ENCODE measurements at places on chromosomes 4 and X.

DNA sequence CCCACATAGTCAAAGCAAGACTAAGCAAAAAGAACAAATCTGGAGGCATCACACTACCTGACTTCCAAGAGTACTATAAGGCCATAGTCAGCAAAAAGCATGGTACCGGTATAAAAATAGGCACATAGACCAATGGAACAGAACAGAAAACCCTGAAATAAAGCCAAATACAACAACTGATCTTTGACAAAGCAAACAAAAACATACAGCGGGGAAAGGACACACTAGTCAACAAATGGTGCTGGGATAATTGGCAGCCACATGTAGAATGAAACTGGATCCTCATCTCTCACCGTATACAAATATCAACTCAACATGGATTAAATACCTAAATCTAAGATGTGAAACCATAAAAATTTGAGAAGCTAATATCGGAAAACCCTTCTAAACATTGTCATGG, 819.3 kb upstream of the FRG1 start:
- DNase-seq: no peak

DNA sequence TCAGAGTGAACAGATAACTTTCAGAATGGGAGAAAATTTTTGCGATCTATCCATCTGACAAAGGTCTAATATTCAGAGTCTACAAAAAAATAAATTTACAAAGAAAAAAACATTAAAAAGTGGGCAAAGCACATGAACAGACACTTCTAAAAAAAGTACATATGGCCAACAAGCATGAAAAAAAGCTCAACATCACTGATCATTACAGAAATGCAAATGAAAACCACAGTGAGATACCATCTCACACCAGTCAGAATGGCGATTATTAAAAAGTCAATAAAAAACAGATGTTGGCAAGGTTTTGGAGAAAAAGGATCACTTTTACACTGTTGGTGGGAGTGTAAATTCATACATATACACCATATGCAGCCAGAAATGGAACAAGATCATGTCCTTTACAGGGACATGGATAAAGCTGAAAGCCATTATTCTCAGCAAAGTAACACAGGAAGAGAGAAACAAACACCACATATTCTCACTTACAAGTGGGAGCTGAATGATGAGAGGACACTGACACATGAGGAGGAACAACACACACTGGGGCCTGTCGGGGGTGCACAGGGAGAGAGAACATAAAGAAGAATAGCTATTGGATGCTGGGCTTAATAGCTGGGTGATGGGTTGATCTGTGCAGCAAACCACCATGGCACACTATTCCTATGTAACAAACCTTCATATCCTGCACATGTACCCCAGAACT, 41.6 kb upstream of the ITM2A start:
- no peak for DNase-seq

DNA sequence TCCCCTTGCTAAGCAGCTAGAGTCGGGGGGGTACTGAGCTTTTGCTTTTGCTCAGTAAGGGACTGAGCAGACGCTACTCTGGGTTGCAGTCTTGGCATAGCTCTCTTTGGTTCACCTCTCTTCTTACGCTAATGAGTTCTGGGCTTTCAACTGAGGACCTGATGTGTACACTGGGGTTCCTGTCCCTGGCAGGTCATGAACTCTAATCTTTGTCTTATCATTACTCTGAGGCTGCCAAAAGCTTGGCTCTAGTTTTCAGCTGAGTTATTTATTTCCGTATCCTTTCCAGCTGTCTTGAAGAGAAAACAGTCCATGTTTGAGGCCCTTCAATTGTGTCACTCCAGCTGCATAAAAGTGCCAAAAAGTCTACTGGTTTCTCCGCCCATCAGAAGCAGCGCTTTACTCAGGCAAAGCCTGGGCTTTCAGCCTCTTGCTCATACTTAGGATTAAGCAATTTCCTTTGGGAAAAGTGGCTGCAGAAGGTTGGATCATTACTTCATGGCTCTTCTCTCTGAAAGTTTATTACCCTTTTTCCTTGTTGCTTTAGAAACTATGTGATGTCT, 121.0 kb upstream of the STOX2 start:
- no peak for DNase-seq

DNA sequence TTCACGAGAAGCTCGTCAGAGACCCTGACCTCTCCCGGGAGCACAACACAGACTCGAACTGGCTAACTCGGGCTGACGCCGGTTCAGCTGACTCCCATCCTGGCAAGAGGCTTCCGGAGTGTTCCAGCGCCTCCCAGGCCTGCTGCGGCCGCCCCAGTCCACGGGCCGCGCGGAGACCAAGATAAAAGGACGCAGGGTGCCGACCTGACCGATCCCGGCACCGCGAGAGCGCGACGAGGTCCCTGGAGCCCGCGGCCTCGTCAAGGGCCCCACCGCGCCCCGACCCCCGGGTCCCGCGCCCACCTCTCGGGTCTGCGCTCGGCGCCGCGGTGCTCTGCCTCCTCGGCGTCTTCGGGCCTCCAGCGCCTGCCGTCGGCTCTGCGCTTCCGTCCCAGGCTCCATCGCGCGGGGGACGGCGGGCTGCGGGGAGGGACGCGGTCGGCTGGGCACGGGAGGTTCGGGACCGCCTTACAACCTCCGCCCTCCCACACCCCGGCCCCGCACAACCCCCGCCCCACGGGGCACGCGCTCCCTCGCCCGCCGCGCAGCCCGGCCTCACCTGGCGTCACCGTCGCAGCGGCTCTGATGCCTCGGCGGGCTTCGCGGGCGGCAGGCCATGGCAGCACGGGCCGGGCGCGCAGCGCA, 426 bp downstream of the SLBP start:
- DNase-seq: no peak
